ENCODE measurements at places on chromosomes 4 and X.

DNA sequence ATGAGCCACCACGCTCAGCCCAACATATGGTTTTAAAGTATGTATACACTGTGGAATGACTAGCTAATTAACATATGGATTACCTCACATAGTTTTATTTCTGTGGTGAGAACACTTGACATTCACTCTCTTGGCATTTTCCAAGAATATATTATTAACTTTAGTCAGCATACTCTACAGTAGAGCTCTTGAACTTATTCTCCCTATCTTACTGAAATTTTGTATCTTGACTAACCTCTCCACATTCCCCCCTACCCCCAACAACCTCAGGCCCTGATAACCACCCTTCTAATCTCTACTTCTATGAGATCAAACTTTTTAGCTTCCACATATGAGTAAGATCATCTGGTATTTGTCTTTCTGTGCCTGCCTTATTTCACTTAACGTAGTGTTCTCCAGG is 38.6 kb upstream of the AGA start:
- no peak for DNase-seq

DNA sequence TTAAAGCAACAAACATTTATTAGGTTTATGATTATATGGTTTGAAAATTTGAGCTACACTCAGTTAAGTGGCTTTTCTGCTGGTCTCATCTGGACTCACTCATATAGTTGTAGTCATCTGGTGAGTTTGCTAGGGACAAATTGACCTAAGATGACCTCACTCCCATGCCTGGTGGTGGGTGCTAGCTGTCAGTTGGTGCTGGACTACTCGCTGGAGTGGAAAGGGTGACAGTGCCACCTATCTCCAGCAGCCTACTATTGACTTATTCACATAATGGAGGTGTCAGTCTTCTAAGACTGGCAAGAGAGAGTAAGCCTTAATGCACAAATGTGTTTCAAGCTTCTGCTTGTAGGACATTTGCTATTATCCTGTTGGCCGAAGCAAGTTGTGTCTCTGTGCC is 88.2 kb downstream of the TASL start:
- DNase-seq = no peak

DNA sequence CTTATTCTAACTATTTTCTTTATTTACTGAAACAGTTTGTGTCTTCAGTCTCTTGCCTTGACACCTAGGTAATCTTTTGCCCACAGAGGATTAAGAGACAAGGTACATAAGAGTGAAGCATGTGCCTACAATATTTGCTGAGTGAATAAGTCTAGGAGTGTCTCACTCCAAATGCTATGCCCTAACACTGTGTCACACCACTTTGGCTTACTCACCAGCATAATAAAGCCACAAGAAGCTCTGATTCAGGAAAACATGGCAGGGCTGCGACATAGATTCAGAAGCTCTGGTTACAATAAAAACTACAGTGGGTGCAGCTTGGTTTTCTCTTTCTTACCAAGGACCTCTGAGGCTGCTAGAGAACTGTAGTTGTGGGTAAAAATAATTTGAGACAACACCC is 127.1 kb downstream of the RBM46 start:
- DNase-seq = no peak

GRCh38 chrX:11010476-11010875 is 100.7 kb upstream of the HCCS start:
- DNase-seq = no peak

DNA sequence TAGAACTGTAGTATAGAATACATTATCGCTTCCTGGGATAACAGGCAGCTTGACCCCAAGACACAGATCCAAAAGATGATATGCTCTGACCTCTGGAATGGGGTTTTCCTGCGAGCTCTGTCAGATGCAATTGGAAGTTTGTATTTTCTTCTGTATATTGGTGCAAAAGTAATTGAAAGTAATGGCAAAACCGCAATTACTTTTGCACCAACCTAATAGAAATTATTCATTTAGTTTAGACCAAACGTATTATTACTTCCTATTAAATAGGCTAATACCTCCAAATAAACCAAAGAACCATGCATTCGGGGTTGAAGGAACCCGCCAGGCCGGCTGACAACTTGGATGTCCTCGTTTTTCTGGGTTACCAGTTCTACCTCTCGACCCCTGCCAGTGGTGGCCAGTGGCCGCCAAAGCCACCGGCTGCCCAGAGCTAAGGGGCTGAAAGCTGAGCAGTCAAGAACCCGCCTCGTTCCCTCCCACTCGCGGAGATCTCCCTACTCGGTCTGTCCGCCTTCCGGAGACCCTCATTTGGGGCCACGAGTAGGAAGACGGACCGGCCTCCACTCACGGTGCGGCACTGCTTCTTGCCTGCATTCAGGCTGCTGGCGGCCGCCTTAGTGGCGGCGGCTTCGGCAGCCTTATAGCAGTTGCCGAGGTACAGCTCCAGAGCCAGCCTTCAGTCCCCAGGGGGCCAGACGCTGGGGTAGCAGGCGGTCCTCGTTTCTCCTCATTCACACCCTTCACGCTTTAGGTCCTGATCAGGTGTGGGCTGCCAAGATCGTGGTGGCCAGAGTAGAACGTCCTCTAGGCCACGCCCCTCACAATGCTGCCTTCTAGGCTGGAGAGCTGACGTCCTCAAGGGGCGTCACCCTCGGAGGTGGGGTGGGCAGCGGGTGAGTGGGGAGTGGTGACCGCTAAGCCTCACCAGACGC is 121.9 kb downstream of the RBMX2 start:
- DNase-seq = no peak

- DNase-seq = no peak
Observed at GRCh38 chrX:56805399-56805798, 76.4 kb downstream of the NBDY start.

DNA sequence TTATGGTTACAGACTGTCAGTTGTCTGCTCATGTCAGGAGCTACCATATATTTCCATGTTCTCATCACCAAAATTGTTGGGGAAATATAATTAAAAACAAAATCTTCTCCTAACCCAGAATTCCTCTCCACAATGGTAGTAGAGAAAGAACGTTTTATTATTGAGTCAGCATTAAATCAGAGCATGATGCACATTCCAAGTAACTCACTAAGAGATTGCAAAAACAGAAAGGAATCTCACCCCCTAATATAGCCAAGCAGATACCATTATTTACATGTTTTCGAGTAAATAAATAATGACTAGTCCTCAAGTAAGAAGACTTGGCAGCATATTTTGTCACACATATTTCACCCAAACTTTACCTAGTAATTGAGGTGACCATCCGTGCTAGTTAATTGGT is 36.2 kb upstream of the ARHGEF6 start:
- DNase-seq = no peak

- no peak for DNase-seq
Observed at GRCh38 chrX:153763298-153763932, 634 bp upstream of the PLXNB3 start.

DNA sequence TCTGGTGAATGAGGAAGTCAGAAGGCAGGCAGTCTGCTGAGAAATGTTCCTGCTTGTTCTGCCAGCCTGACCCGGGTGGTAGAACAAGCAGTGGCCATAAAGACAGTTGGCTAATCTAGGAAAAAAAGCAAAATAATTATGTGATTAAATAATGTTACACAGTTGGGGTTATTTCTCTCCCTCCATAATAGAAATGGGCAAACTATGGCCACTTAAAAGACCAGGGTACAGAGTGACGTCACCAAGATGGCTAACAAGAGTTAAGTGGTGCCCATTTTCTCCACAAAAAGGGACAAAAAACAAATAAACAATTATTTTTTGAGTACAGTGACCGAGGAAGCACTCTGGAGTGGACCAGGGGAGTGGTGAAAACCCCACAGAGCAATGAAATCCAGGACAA is 16.1 kb upstream of the SPANXD start:
- no peak for DNase-seq

GRCh38 chrX:861921-862320 is 231.3 kb downstream of the SHOX start:
- no peak for DNase-seq

GRCh38 chr4:170248029-170248428 is 158.3 kb upstream of the AADAT start:
- DNase-seq = no peak

DNA sequence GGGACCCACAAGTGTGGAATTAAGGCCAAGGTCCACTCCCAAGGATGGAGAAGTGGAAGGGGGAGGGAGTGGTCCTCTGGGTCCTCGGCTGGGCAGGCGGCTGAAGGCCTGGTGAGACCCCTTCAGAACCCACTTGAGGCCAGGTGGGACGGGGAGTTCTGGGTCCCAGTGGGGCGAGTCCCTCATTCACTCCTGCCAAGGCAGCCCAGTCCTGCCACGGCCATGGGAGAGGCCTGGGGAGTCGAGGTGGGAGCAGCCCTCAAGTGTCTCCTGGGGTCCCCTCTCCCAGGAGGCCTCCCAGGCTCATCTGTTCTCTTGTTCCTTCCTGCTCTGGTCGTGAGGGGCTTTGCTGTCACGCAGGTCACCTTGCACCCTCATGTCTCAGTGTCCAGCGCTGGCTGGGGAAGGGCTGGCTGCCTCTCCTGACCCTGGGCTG is 6.1 kb upstream of the SH3BP2 start:
- DNase-seq = no peak

DNA sequence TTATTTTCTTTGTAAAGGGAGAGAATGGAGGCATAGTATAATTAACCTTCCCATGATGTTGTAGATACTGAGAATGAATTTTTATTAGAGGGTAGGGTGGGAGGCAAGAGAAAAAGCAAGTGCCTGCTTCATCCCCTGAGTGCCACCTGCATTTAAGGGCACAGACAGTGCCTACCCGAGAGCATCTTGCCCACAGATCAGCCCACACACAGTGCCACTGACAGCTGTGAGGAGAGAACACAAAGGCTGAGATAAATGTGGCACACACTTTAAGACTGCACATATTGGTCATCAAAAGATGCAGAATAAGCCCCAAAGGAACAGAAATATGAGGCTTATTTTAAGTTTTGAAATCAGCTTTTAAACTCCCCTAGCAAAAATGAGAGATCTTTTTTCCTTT is 250.8 kb downstream of the SLC39A8 start:
- no peak for DNase-seq

GRCh38 chrX:25072247-25072646 is 56.5 kb upstream of the ARX start:
- no peak for DNase-seq

DNA sequence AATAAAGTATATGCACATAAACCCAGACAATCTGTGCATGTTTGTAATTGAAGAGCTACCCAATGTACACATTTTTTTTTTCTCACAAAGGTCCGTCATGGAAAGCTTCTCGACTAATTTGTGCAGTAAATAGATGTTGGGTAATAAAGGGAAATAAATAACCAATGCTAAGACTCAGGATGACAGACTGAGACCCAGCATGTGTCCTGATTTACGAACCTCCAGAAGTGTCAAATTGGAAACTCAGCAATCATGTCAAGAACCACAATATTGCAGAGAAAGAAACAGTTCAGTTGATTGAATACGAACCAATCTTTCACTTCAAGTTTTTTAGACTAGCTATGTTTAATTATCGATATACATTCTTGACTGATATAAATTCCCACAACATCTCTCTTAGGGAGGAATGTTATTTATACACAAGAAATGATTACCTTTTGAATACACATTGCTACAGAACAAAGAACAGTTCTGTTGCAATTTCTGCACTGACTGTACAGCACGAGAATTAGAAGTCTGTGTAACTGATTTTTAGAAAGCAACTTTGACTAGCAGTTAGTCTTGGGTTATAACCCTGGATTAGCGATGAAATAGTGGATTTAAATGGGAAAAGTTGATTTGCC is 625.6 kb upstream of the FTHL17 start:
- no peak for DNase-seq

DNA sequence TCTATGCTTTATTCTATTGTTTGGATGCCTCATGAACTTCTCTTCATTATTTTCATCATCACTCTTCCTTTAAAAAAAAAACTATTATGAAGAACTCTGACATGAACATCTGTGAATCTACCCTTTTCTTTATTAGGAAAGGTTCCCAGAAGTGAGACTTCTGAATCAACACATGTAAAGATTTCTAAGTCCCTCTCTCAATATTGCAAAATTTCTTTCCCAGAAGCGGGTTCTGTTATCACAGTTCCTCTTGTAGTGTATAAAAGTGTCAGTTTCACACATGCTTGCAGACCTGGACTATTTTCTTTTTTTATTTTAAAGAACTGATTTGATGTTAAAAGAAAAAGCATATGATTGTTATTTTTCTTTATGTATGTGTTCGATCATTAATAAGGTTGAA is 330.8 kb upstream of the KLF3 start:
- DNase-seq = no peak

DNA sequence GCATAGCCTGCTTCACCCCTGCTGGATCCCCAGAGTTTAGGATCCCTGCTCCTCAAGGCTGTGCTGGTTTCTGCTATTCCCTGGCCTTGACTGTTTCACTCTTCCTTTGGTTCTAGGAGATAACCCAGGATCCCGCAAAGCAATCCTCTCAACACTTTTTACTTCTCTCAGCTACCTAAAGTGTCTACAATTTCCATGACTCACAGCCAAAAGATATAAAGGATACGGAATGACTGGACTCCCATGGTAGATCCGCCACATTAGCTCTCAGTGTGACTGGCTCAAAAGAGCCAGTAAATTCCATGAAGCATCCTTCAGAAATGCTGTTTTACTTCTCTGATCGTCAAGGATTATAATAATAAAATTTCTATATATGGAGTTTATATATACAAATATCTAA is 66.3 kb upstream of the TMEM164 start:
- no peak for DNase-seq

- DNase-seq = no peak
Observed at GRCh38 chr4:1600811-1601532, 83.1 kb downstream of the FAM53A start.

DNA sequence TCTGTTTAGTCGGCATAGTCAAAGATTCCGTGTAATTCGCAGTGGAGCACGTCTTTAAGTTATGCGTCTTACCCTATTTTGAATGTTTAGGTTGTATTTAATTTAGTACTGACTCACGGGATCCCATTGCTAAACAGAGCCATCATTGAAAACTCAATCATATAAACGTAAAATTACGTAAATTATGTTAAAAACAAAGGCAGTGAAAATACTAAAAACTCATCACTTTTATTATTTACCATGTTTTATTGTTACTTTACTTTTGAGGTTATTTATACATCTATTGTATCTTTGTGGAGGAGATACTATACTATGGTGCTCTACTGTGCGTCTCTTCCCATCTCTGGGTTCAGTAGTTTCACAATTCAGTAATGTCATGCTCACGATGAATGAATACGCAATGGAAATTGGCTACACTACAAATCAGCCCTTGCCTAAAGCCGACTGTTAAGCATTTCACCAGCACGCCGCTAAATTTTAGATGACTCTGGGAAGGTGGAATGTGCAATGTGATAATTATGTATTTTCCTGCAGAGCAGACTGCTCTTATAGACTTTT is 944 bp downstream of the FUNDC2 start:
- DNase-seq = no peak

DNA sequence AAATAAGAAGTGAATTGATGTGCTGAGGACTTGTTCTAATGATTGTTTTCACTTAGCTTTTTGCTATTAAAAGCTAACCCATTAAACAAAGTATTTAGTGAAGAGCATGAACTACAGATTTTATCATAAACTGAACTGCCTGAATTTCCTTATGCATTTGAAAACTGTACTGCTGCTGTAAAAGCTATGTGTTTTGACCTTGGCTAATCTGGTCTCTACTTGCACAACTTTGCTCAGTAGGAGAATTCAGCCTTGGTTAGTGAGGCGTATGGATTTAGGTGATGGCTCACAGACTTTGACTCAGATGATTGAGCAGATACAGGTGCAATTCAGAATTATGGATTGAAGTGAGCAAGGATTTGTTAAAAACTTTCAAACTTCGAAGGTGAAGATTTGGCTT is 38.7 kb upstream of the FAT1 start:
- no peak for DNase-seq
